ENCODE measurements at places on chromosomes 2 and 18.

GRCh38 chr2:61433606-61434005, 37.3 kb downstream of the USP34 start:
- no peak for DNase-seq
- H3K27ac ChIP-seq: peak overlapping the region; percentile 68
- no peaks in the 10 kb centered on the region for H3K36me3 ChIP-seq
- no peak overlapping the region for H3K4me3 ChIP-seq
- H3K4me1 ChIP-seq: peaks cover 49% of the 10 kb centered on the region

GRCh38 chr2:29614295-29614830, 307.0 kb downstream of the ALK start:
- no peak for DNase-seq
- H3K4me1 ChIP-seq: no peaks in the 10 kb centered on the region
- H3K27ac ChIP-seq: no peak overlapping the region
- H3K36me3 ChIP-seq: no peaks in the 10 kb centered on the region

- no peak overlapping the region for H3K27ac ChIP-seq
- no peak overlapping the region for H3K4me3 ChIP-seq
- peak; percentile 45 for DNase-seq
- no peaks in the 10 kb centered on the region for H3K36me3 ChIP-seq
Measured at GRCh38 chr2:140639628-140640027, 1491.2 kb downstream of the LRP1B start.

DNA sequence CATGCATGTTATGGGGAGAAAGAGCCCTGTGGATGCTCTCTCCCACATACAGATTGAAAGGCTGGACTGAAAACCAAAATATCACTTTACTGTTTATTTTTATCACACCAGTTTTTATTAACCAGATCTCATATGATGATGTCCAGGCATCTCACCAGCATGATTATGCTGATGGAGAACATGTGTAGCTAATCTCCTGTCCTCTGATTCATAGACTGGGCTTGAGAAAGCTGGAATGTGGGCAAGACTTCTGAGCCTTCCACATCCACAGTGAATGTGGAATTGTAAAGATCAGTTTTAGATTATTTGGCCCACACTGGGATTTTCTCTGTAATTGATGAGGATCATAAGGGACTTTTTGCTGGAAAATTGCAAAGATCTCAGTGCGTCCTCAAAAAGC, 137.9 kb downstream of the ICOS start:
- no peaks in the 10 kb centered on the region for H3K36me3 ChIP-seq
- DNase-seq: no peak
- H3K4me1 ChIP-seq: no peaks in the 10 kb centered on the region
- no peaks in the 10 kb centered on the region for H3K27me3 ChIP-seq
- H3K27ac ChIP-seq: no peak overlapping the region

DNA sequence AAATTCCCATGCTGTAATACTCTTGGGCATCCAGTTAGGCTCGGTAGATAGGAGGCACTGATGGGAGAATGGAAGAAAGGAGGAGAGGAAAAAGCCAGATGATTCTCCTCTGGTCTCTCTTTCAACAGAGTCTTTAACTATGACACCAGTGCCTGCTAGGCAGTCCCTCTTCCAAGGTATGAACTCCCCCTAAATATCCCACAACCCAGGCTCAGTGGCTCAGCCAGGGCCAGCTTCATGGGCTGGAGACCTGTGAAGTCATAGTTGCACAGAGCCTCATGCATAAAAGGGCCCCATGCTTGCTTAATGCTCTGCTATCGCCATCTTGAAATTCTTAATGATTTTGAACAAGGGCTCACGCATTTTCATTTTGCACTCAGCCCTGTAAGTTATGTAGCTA, 869.2 kb upstream of the GCFC2 start:
- DNase-seq: no peak
- no peak overlapping the region for H3K27ac ChIP-seq
- no peaks in the 10 kb centered on the region for H3K27me3 ChIP-seq
- no peaks in the 10 kb centered on the region for H3K36me3 ChIP-seq
- H3K4me3 ChIP-seq: no peak overlapping the region

DNA sequence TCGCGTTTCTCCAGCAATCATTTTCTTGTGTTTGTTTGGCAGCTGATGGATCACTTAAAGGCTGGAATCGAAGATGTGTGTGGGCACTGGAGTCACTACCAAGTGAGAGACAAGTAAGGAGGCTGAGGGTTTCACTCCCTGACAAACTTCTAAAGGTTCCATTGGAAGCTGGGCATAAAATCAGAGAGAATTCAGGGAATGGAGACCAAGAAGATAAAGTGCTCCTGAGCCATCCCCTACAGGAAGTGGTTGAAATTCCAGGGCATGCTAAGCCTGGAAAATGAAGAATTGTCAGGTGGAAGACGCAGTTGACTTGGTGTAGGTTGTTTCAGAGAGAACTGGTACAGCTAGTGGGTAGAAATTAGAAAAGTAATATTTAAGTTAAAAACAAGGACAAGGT, 39.1 kb downstream of the SLC9A4 start:
- H3K36me3 ChIP-seq: no peaks in the 10 kb centered on the region
- no peak for DNase-seq
- peaks cover 3% of the 10 kb centered on the region for H3K27me3 ChIP-seq

DNA sequence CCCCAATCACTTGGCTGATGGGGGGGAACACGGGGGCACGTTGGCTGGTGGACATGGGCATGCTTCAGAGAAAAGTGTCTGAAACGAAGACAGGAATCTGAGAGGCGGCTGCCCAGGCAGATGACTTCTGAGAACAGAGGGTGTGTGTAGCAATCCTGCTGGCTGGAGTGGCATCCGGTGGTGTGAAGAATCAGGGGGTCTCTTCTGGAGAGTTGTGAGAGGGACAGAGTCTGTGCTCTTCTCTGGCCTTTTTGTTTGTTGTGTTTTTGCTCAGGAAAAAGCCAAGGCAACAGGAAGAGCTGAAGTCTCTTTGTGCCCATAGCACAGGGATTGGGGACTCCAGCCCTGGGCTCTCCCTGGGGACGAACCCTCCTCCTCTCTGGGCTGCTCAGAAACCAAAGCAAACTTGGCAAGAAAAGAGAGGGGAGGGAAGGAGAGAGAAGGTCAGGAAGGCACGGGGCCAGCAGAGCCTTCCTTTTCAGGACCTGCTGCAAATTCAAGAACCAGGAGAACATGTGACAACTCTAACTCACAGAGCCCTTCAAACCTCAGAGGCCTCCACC, 97.0 kb upstream of the SMAD2 start:
- no peaks in the 10 kb centered on the region for H3K36me3 ChIP-seq
- no peak overlapping the region for H3K27ac ChIP-seq
- DNase-seq: no peak
- no peaks in the 10 kb centered on the region for H3K27me3 ChIP-seq

- peak overlapping the region; percentile 96 for H3K27ac ChIP-seq
- peaks cover 96% of the 10 kb centered on the region for H3K4me1 ChIP-seq
Measured at GRCh38 chr18:35484034-35484433, 13.7 kb downstream of the INO80C start.

Data from Karpas-422 (cell line).